RPMI8226 (cell line): ENCODE measurements at places on chromosomes 1 and 21.

- DNase-seq: no peak
These were observed 23.8 kb downstream of the SIM2 start for GRCh38 chr21:36722370-36723368.

GRCh38 chr1:228833911-228834688, 98.8 kb downstream of the RHOU start:
- DNase-seq: no peak

GRCh38 chr1:36778740-36779139, 255.6 kb downstream of the GRIK3 start:
- no peak for DNase-seq

DNA sequence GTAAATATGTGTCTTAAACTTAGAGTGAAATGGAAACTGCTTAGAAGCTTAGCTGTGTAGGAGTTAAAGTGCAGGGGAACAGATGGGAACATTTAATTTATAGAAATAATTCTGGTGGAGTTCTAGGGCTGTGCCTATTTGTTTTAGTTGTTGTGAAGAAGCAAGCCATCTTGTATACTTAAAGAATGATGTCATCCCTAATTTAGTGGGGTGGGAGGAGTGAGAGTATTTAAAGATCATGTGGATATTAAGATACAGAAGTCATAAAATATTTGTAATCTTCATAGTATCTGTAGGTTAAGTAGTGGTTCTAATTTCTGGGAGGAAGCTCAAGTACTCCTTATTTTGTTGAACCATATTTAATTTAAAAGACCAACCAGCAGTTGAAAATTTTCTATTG, 41.5 kb downstream of the BACH1 start:
- DNase-seq: no peak

- DNase-seq: no peak
These were observed 5.5 kb upstream of the TEDDM1 start for GRCh38 chr1:182406012-182406411.

GRCh38 chr21:44547656-44548331, 3.5 kb downstream of the KRTAP10-2 start:
- no peak for DNase-seq

DNA sequence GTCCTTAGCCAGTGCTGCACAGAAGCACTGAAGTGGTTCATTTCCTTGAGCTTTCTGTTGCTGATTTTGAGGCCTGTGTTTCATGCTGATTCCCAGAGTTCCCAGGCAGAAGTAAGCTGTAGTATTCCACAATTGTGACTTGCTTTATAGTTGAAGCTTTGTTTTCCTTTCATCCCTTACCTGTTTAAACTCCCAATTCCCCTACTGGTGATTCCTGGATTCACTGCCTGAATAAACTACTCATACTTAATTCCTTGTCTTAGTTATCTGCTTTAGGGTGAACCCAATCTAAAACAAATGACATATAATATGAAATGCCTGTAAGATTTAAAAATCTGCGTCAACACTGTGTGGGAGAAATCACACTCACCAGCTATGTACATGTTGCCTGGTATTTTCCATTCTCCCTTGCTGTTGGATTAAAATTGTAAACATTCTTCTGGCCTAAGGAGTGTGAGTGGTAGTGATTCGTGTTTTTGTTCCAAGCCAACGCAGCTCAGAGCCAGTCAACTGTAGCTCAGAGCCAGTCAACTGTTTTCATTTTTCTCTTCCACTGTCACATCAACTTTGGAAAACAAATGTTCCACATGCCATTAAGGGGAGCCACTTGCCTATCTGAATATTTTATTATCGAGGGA, 879.4 kb downstream of the MRPL39 start:
- no peak for DNase-seq

- no peak for DNase-seq
These were observed 1292.6 kb downstream of the BRINP3 start for GRCh38 chr1:189185097-189185496.

DNA sequence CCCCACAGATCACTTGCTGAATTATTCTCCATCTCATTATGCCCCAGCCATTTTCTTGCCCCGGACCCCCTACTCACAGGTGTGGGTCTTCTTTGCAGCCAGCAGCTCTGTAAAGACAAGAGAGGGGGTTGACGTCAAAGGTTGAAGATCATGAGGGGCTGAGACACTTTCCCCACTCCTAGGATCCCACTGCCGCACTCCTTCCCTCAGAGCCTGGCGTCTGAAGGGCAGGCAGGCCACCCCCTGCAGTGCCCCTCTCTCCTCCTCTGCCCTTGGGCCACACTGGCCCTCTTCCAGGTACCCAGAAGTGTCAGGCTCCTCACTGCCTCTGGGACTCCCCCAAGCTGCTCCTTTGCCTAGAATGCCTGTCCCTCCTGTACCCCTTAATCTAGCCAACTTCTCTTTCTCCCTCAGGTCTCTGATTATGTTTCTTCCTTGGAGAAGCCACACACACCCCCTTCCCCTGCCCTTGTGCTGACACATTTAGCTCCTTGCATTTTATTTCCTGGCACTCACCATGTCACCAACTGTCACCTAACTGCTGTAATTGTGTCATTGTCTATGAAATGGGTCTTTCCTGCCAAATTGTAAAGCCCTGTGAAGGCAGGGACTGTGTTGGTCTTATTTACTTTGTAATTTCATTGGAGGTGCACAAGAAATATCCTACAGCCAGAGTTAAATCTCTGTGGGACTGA, 2.1 kb downstream of the RORC start:
- DNase-seq: no peak

DNA sequence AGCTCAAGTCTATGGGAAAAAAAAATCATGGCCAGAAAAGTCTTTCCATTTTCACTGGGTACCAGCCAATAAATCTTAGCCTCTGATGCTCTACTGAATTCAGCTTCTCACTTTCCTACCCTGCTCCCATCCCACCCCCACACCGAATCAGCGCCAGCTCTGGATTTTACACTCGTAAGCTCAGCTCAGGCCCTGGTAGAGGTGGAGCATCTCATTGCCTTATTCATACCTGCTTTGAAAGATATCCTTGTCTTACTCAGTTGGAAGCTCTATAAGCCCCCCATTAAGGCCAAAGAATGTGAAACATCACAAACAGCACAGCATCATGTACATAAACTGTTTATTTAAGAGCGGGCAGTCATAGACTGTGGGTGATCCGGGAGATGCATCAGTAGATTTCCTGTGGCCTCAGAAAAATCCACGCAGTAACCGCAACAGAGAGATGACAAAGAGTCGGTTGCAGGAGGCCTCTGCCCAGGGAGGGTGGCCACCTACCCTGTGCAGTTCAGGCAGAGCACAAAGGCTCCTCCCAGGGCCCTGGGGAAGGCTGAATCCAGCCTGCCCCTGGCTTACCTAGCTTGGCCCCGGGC, 36.4 kb upstream of the ETS2 start:
- DNase-seq: no peak

DNA sequence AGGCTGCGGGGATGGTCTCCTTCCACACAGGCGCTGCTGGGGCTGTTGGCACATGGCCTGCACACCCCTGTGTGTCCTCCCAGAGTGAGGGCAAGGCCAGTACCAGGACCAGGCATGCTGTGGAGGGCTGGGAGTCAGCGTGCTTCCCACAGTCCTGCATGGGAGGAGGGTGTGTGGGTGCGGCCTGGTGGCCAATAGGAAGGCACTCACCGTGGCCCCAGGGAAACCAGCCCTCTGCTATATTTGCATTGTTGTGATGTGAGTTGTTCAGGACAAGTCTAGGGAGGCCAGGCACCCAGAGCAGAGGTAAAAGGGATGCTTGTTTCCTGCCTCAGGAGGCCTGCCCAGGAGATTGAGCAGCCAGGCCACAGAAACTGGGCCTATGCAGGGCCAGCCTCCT, 59.5 kb downstream of the S100B start:
- DNase-seq: no peak

DNA sequence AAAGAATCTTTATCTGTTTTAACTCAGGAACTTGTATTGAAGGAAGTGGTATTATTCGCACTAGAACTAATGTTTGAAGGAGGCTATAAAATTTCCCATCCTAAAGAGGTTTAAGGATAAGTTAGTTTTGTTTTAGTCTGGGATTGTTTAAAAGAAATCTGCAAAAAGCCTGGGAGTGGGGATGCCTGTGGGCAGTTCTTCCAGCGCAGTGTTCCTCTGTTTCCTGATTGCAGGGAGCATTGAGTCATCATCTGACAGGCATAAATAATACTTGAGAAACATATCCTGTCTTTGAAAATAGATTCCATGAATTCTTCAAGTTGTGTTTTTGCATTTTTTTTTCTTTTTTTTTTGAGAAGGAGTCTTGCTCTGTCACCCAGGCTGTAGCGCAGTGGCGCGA, 350.8 kb upstream of the PTBP2 start:
- DNase-seq: no peak

DNA sequence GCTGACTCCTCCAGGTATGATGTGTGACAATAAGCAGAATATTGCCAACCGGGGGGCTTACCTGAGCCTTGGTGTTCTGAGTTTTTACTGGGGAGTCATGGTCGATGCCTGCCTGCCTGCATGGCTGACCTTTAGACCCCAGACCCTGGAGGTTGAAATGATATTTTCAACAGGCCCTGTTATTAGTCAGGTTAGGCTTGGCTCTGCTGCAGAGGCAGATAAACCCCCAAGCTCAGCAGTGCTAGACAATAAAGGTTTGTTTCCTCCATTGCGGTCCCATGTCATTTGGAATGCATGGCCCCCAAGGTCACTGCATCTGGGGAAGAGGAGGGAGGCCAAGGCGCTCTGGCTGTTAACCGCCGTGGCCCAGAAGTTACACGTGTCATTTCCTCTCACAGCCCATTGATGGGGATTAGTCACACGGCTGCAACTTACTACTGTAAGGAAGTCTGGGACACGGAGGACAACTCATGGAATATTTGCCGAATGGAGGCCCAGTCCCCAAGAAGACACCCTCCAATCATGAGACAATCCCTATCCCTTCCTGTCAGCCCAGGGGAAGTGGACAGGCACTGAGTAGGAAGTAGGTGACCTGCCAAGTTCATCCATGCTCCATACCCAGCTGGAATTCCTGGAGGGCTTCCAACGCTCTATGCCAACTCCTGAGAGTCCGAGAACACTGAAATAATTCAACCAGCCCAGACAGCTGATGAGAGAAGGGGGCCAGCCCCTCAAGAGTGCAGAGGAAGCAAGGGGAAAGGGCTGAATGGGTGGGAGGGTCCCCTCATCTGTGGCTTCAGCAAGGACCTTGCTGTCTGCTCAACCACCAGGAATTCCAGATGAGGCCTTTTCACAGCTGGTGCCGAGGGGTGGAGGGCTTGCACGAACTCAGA, 97.3 kb downstream of the TAS1R2 start:
- no peak for DNase-seq

- DNase-seq: peak; percentile 20
These were observed 403.1 kb downstream of the RRAGC start for GRCh38 chr1:38456531-38456876.

- DNase-seq: no peak
These were observed 75.4 kb downstream of the NOS1AP start for GRCh38 chr1:162144853-162145252.

DNA sequence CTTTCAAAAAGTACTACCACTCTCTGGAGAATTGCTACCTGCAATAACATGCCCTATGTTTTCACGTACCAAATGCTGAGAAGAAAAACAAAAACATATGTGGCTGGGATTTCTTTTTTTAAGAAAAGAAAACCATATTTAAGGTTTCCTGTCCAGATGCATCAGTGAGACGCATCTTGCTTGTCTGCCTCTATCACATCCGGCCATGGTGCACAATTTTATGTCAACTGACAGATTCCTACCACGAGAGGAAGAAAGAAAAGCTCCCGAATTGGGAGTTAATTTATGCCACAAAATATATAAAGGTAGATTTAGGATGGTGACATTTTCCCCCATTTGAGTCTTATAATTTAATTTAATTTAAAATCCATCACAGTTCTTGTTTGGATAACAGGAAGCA, 62.3 kb upstream of the COL24A1 start:
- no peak for DNase-seq

DNA sequence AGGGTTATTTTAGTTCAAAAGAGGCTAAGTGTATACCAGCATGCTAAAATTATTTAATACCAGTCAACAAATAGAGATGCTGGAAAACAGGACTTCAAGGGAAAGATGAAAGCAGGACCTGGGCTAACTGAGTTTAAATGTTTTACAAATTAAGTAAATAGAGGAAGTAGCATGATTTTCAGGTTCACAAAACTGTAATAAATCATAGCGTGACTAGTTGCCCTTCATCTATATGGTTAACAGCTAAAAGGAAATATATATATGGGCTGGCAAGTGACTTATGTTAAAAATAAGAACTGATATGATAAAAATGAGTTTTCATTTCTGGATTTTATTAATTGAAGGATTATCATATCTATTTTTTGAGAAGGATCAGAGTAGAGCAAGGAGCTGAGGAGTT, 25.6 kb downstream of the DPYD start:
- no peak for DNase-seq

DNA sequence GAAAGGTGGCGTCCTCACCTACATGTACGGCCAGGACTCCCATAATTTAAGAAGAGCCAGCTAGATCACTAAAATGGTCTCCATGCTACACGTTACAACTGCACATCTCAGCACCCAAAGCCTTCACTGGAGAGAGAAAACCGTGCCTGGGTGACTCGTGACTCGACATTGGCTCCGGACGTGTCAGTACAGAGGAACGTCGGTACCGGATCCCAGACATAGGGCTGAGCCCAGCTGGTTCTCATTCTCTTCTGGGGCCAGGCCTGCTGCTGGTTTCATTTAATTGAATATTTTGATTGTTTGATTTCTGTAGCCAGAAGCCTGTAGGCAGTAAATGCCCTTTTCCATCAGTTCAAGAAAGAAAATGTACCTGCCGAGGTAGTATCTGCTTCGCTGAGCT, 93.1 kb downstream of the HHIPL2 start:
- no peak for DNase-seq
